Left lung (tissue), 14 donors: ENCODE measurements at places on chromosomes 2 and 18. TPM values are rescaled to one million over a fixed set of nuclear protein-coding genes. Genes with fewer than 3 reads are reported as not detected.

The LIPG gene
- 26.0 TPM for total RNA-seq

DNA sequence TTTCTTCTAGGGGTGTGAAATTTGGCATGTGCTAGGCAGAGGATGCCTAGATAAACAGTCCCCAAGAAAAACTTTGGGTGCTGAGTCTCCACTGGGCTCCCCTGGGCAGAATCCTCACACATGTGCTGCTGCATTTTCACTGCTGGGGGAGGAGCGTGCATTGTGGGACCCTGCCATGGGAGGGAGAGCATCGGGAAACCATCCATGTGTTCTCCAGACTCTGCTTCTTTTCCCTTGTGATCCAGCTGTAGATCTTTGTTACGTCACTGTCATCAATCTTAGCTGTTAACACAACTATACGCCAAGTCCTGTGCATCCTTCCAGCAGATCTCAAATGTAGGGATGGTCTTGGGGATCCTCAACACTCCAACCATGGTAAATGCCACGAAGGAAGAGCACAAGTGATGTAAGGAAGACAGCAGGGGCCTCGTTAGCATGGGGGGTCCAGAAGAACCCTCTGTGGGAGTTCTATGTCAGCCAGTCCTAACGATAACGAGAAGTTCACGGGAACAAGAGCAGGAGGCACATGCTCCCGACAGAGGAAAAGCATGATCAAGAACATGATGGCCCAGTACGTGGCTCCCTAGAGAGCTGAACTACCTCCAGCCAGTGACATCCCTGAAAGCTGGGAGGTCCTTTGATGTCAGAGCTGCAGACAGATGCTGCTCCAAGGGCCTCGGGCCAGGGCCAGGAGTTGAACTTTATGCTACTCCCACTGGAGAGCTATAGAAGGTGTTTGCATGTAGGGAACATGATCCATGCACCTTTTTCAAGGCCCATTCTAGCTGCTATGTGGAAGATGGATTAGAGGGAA, 41.1 kb upstream of the NPAS2 start:
- no peak for DNase-seq

- peak; percentile 54 for DNase-seq
Measured at GRCh38 chr18:63177919-63178821, 141.4 kb downstream of the BCL2 start.

The HOXD13 gene
- not detected for total RNA-seq

DNA sequence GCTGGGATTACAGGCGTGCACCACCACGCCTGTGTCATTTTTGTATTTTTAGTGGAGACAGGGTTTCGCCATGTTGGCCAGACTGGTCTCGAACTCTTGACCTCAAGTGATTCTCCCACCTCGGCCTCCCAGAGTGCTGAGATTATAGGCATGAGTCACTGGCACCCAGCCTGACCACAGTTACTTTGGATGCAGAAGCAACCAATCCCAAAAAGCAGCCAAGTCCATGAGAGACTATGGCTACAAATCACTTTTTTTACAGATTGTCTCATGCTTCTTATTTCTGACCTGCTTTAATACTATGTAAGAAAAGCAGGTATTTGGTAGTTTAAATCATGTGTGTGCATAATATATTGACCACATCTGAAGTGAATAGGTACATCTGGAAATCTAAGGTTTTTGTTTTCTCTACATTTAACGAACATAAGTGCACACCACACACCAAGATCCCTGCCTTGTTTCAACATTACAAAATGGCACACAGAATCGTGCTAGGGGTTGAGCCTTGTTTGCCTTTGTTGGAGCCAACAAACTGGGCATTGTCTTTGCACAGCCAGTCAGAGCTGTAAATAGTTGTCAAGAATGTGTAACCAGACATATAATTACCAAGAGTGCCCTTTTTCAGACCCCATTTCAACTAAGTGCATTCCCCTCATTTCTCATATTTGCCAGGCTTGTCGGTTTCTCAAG, 18.3 kb upstream of the MAP4K4 start:
- DNase-seq: peak; percentile 54

DNA sequence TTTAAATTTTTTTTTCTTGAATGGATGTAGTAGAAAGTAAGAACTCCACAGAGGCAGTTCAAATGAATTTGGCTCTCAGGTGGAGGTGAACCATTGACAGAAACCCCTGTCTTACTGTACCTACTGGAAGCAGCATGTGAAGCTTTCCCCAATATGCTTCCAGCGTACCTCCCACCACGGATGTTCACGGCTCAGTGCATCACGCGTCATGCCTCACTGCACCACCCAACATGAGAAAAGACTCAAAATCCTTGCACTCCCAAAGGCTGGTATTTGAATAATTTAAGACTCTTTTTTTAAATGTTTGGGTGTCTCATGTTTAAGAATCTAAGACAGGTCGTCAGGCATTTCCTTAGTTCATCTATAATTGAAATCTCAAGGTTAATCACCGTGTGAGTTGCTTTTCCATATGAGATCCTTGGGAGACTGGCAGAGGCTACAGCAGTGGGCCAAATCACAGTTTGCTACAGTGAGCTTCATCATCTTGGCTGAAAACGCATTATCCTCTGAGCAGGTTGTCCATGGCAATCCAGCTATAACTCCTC, 846.4 kb downstream of the DCDC2C start:
- DNase-seq: no peak

The HNMT gene
- 61.9 TPM for total RNA-seq

The TWIST2 gene
- 12.8 TPM for total RNA-seq

- no peak for DNase-seq
Measured at GRCh38 chr2:236935631-236936445, 149.9 kb upstream of the COPS8 start.

DNA sequence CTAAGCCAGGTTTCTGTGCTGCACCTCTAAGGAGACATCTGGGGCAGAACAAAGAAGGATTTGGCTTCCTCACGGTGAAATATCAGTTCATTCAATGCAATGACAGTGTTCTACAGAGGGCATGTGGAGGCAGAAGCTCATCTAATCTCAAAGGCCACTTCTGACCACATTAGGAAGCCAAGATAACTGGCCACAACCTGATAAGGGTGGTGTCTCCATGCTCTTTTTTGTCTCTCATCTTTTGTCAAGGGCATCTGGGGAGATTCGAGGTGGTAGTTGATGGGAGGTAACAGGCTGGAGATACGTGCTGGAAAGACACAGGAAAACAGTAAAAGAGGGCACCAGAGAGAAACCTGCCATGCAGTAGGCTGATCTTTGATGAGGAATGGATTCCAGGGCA, 303.9 kb downstream of the LRATD1 start:
- DNase-seq: no peak

DNA sequence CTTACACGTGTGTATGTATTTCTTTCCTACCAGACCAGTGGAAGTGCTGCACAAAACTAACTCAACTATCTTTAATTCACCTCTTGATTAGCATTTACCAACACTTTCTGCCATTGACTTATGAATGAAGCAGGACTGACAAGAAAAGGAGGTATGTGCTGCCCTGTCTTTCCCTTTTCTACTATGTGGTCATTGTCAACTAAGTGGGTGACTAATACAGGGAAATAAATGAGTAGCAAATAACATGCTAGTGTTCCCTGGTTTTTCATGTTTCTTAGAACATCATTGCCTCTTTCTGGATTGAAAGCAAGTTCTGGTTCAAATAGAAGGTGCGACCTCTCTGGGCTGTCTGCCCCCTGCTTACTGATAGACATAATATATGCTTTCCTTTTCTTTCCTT, 58.0 kb downstream of the LINC00305 start:
- no peak for DNase-seq

DNA sequence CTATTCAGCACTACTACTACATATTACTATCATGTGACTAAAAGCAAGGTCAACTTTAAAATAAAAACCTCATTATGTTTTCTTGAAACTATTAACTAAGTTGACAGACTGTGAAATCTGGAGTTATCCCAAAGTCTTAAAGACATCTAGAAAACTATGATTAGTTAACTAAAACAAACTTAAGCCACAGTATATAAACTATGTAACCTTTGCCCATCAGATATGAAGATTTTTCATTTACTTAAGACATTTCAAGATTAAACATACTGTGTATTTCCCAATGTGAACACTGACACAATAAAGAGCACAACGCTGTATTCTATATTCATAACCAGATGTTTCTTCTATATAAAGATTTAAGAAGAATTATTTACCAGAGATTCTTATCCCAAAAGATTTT, 33.5 kb upstream of the CACNB4 start:
- DNase-seq: no peak

GRCh38 chr2:122145856-122146255, 390.4 kb downstream of the TSN start:
- DNase-seq: no peak

The C2orf49 gene
- total RNA-seq: 15.7 TPM

GRCh38 chr2:171319164-171319810, 114.5 kb downstream of the METTL8 start:
- DNase-seq: no peak

DNA sequence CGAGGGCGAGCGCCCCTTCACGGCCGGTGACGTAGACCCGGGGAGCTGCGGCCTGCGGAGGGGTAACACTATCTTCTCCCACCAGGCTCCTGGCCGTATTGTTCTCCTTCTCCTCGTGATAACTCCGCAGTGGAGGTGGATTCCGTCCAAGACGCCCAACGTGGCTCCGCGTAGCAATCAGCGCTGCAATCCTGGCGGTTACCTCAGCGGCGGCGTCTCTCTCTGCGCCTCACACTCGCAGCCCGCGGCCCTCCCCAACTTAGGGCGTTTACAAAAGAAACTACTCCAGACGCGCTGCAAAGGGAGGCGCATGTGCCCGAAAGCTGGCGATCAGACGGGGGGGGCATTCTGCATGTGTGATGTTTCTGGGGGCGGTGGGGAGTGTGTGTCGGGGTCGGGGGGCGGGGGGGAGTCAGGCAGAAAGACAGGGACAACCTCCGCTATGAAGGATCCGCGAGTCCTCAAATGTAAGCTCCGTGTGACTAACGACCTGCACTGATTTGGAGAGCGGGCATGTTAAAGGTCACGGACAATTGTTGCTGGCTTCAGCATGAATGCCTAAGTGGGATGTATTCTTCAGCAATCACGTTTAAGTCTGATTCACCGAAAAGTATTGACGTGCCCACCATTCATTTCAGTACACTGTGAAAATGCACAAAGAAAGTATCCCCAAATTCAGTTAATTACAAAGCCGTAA, 1.3 kb upstream of the ZNF516 start:
- peak; percentile 59 for DNase-seq

The OSR1 gene
- 41.5 TPM for total RNA-seq

DNA sequence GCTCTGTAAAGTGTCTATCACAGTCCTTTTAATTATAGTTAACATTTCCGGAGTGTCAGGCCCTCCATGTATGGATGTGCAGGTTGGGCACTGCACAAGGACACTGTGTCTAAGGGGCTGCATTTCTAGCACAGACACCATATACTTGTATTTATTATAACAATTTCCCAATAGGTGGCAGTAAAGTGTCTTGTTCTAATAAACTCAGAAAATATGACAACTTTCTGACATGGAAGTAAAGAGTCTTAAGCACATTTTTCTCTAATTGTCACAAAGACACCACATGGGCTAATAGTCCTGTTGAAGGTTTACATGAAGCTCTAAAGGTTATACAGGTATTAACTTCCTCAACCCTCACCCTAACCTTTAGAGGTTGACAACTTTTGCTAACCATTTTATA, 156.6 kb downstream of the DYSF start:
- DNase-seq: no peak

- no peak for DNase-seq
Measured at GRCh38 chr2:86706935-86707334, 13.2 kb upstream of the RMND5A start.

DNA sequence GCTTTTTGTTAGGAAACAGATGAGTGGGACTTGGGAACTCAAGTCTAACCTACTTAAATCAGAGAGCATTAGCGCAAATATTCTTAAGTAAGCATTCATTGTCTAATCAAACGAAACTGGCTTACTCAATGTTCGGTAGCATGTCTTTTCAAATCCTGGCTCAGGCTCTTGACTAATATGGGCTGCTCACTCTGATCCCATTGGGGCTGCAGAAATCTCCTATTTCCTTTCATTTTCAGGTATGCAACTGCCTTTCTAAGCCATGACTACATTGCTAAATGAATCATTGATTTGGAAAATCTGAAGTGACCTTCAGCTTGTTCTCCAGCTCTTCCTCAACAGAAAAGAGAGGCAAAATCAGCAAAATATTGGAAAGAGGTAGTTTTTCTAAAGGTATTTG, 2084.4 kb upstream of the PIK3C3 start:
- no peak for DNase-seq

GRCh38 chr2:39646267-39646666, 19.4 kb upstream of the TMEM178A start:
- DNase-seq: no peak

DNA sequence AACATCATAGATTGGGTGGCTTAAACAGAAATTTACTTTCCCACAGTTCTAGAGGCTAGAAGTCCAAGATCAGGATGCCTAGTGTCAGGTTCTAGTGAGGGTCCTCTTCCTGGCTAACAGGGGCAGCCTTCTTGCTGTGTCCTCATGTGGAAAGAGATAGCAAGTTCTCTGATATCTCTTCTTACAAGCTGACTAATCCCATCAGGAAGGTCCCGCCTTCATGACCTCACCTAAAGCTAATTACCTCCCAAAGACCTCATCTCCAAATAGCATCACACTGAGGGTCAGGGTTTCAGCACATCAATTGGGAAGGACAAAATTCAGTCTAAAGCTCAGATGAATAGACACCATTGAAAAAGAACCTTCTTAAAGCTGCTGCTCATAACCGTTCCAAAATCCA, 22.9 kb downstream of the ACVR1 start:
- no peak for DNase-seq

DNA sequence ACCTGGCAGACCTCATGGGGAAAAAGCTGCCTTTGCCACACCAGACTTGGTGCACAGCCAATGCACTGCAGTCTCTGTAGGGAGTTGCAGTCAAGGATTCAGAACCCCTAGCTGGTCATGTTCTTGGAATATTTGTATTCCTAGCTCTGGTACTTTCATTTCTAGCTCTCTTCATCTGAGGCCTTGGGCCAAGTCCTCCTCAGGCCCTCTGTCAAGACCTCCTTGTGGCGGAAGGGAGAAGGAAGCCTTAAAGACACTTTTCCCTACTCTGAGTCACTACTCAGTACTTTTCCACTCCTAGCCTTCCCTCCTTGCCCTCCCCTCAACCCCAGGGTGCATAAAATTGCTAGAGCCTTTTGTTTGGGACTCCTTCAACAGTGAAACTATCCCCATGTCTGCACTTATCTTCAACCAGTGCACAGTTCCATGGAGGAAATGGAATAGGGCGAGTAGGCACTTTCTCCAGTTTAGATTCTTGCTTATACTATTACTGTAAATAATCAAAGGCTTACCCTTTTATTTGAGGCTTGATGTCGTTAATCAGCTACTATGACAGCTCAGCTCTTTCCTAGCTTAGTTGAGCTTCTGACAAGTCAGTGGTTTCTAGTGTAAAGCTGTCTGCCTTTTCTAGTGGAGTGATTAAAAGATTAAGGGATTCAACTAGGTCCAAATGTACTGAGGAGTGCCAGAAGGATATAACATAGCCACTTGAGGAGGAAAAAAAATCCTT, 15.8 kb downstream of the M1AP start:
- DNase-seq: no peak

DNA sequence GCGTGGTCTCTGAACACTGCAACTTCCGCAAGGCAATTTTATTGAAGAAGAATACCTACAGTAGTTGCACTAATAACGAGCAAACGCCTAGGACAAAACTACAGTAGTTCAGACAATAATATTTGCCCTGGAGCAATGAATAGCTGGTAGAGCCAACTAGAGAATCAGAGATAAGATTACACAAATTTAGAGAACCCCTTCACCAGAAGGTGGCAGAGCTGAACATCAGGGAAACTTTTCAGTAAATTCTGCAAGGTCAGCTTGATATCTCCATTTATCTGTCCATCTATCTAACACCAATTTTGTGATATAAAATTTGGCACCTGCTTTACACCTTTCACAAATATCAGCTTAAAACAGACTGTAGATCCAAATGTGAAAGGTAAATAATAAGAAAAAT, 43.8 kb downstream of the CDH19 start:
- no peak for DNase-seq

The ATP8B1 gene
- total RNA-seq: 26.6 TPM
